ENCODE measurements at places on chromosomes 11 and 22.

DNA sequence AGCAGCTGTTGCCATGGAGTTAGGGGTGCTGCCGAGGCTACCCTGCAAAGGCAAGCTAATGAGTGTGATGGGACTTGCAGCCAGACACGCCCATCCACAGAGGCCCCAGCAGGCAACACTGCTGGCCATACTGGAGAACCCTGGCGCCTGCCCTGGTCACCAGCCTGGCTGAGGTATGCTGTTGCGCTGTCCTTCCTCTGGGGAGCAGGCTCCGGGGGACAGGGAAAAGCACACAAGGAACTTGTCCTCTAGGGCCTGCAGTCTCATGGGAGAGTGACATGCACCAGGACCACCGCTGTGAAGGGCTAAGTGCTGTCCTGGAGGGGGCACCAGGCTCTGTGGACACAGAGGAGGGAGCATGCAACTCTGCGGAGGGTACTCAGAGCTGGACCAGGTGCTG is 35.8 kb downstream of the TOM1 start:
- no peak for DNase-seq

DNA sequence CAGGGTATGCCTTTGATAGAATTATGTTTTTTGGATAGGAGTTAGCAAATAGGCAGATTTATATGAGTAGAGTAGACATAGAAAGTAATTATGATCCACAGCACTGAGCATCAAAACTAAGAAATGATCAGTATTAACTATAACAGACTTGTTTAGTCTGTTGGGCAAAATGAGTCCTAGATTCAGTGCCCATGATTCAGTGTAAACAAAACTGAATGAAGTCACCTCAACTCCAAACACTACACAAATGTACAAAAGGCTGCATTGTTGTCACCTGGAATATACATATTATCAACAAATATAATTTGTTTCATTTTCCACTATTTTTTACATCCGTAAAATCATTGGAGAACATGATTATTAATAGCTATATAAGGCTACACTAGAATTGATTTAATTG is 6.7 kb downstream of the UEVLD start:
- DNase-seq, result no peak

DNA sequence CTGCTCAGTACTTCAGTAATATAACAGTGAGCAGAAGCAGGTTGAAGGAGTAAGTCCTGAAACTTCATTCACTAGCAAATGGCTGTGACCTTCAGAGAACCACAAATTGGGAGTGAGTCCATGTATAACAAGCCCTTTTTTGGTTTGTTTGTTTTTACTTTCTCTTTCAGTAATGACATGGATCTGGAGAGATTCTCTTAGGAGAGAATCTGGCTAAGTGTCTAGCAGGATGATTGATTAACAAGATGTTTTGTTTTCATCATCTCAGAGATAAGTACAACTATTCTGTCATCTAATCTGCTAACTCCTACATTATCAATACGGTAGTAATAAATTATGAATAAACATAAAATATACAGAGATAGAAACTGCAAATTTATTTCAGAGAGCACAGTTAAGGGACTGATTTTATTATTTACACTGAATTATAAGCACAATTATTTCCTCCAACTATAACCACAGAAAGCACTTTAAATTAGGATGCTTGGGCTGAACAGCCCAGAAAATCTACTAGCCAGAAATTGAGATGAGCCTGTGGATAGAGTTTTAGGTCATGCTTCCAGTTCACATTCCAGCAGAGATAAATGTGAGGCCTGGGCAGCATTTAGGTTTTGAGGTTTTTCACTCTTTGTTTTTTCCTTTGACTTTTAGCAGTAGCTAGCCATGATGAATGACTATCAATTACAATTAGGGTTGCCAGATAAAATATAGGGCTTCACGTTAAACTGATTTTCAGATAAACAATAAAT is 429.3 kb upstream of the FAT3 start:
- DNase-seq, result no peak

GRCh38 chr22:46774253-46774979 is 12.0 kb downstream of the TBC1D22A start:
- no peak for DNase-seq

DNA sequence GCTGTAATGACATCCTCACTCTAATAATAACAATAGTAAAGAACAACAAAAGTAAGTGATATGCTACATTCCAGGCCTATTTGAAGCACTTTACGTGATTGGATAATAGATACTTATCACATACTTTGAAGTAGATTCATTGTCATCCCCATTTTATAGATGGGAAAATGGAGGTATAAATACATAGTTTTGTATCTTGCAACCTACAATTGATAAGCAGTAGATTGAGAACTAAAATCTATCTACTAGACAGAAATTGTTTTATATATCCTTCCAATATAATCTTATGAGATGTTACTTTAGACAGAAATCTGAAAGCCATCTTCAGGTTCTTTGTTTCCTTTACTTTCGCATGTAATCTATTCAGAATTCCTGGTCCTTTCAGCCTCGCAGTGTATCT is 104.6 kb upstream of the CD44 start:
- no peak for DNase-seq

GRCh38 chr11:17601676-17602075 is 54.6 kb downstream of the OTOG start:
- no peak for DNase-seq

DNA sequence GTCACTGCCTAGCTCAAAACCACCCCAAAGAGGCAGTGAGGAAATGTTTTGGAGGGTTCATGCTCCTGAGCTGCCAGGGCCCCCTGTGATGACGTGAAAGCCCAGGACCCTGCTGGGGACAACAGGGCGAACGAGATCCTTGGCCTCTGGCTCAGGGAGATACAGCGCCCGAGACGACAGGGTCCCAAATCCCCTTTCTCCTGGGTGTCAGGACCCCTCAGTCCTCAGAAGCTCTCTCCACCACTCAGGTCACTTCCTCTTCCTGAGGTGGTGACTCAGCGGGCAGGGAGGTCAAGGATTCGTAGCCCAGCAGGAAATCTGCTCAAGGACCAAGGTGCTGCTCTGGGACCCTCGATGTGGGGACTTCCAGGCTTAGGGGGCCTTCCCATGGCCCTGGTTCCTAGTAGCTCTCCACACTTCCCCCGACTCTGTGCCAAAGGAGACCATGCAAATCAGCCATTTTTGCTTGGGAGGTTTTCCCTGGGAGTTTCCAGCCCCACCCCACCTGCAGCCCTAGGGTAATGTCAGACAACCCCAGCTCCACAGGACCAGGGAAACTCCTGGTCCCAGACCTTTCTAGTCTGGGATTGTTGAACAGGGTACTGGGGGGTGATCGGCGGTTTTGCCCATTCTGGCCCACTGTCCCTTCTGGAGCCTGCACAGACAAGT is 12.8 kb downstream of the BCL9L start:
- no peak for DNase-seq

DNA sequence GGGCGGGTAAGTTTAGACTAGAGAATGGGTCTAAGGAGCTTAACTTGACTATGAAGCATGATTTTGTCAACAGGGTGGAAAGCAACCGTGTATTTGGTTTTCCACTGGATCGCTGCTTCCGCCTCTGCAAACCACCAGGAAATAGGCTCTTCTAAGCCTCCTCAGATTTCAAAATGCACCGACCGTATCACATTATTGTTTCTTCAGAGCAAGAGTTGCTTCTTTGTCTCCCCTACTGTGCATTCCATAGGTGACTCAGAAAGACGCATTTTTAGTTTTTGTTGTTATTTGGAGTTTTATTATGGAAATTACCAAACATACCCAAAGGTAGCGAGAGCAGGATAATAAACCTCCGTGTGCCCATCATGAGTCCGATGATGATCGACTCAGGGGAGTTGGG is 64.3 kb upstream of the RASD2 start:
- no peak for DNase-seq

GRCh38 chr11:66470015-66470414 is 3.3 kb downstream of the PELI3 start:
- DNase-seq, result no peak

- no peak for DNase-seq
Measured at GRCh38 chr11:34915136-34916014, 804 bp downstream of the APIP start.

GRCh38 chr22:46096051-46096450 is 54.3 kb upstream of the PPARA start:
- no peak for DNase-seq

GRCh38 chr11:113818426-113818825 is 38.8 kb downstream of the CLDN25 start:
- DNase-seq, result no peak

GRCh38 chr11:77287136-77287535 is 14.3 kb downstream of the GDPD4 start:
- no peak for DNase-seq

GRCh38 chr11:4203603-4204360 is 109.2 kb downstream of the RRM1 start:
- no peak for DNase-seq

GRCh38 chr22:44583061-44583760 is 85.2 kb upstream of the RTL6 start:
- no peak for DNase-seq

DNA sequence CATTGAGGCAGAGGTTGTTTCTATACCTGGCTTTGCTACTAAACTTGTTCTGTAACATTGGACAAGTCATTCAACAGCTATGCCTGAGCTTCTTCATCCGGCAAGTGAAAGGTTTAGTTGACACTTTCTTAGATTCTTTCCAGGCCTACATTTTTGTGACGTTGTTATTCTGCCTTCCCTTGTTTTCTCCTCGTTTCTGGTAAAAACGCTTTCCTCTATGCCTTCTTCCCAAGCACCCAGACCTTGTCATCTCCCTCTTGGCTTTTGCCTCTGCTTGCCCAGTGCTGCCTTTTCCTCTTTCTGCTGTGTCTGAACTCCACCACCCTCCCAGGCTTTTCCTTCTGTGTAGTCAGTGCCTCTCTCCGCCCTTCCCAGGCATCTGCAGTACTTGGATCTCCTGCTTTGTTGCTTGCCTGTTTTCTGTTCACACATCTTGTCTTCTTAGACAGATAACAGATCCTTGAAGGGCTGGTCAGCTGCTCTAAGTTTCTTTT is 1.4 kb upstream of the AMOTL1 start:
- no peak for DNase-seq

- no peak for DNase-seq
Measured at GRCh38 chr11:44673688-44674087, 53.1 kb upstream of the TSPAN18 start.

GRCh38 chr11:20672575-20672974 is 3.2 kb downstream of the NELL1 start:
- DNase-seq, result no peak

DNA sequence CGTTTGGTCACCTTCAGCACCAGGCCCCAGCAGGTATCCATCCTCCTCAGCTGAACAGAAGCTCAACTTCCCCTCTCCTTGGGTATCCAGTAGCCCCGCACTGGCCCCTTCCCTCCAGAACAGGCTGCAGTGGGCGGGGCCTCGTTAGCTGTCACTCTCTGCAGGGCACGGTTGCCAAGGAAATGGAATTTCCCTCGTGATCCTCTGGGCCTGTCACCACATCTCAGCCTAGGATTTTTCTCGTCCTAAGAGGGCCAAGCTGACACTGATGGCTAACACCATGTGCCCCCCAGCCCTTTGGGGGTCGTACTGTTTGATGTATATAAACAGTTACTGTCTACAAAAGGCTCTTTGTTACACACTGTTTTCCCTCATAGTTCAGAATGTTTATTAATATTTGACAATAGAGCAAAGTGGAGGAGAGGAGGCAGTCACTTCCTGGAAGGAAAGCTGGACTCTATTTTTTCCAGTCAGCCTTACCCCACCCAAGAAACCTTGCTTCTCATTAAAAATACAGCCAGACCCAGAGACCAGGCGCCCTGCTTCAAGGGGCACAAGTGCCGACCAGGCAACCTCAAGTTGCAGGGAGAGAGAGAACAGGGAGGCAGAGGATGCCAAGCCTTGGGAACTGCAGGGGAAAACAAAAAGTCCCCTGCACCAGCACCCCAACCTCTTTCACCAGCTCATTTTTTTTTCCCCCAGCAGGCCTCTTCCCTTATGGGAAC is 44.5 kb downstream of the FEZ1 start:
- DNase-seq, result no peak

- no peak for DNase-seq
Measured at GRCh38 chr22:47622541-47622940, 860.1 kb downstream of the TBC1D22A start.

DNA sequence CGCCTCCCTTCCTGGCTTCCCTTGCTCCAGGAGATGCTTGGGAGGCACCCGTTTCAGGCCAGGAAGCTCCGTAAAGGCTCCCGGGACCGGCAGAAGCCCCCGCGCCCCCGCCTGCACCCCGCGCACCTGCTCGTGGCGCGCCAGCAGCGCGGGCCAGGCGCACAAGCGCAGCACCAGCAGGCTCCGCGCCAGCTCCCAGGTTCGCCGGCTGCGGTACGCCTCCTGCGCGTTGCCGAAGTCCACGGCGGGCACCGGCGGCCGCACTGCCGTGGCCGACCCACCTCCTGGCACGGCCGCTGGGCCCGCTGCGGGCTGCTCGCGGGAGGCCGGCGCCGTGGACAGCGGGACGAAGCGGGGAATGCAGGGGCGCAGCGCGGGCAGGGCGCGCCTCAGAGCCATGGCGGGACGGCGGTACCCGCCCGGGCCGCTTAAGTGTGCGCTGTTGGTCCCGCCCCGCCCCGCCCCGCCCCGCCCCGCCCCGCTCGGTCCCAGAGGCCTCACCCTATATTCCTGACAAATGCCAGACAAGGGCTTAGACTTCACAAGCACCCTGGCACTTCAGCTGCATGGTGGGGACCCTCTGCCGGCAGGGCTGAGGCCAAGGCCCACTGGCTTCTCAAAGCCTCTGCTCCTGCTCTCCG is at the start of gene PRODH:
Gene PRODH, minus strand, starts transcription at position 405 of the 641 bp plus-strand sequence. Its CDS starts 6 bp downstream, at position 399.
- DNase-seq, result no peak

- DNase-seq, result no peak
Measured at GRCh38 chr11:102438311-102439062, 14.1 kb downstream of the TMEM123 start.

GRCh38 chr22:47174671-47175112 is 412.2 kb downstream of the TBC1D22A start:
- DNase-seq, result no peak

GRCh38 chr11:14158393-14158792 is 195.9 kb downstream of the SPON1 start:
- DNase-seq, result no peak

- no peak for DNase-seq
Measured at GRCh38 chr11:77038825-77039326, 4.7 kb downstream of the B3GNT6 start.

GRCh38 chr11:86274503-86274902 is 27.5 kb upstream of the HIKESHI start:
- no peak for DNase-seq

DNA sequence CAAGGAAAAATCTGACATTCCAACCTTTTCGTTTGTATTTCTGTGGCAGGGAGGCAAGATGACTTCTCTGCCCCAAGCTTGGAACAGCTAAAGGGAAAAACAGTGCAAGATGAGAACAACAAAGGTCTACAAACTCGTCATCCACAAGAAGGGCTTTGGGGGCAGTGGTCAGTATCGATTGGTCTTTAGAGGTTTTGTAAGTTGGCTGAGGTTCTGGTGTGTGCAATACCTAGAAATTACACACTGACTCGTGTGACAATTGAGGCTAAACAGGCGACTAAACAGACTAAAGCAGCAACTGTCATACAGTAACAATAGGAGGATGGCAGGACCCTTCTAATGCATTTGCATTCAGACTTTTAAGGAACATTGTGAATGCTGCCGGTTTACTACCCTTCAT is 994 bp downstream of the DEPDC5 start:
- DNase-seq, result no peak

Data from activated T-helper 1 cell treated with Interleukin-2 at 50 U/mL for 16 hours (primary cell).